Stimulated activated CD8-positive, alpha-beta memory T cell treated with anti-CD3 and anti-CD28 coated beads, Interleukin-15, amount 100 ng/mL, for 4 hours (primary cell): ENCODE measurements at places on chromosomes 1 and 21.

- no peak for DNase-seq
These were observed 4.5 kb downstream of the EPHA2 start for GRCh38 chr1:16151196-16151994.

GRCh38 chr1:56578963-56579875 is at the start of gene PLPP3:
Gene PLPP3, minus strand, starts transcription at chr1:56579563. Its CDS starts 547 bp downstream, at chr1:56579016.
- no peak for DNase-seq

DNA sequence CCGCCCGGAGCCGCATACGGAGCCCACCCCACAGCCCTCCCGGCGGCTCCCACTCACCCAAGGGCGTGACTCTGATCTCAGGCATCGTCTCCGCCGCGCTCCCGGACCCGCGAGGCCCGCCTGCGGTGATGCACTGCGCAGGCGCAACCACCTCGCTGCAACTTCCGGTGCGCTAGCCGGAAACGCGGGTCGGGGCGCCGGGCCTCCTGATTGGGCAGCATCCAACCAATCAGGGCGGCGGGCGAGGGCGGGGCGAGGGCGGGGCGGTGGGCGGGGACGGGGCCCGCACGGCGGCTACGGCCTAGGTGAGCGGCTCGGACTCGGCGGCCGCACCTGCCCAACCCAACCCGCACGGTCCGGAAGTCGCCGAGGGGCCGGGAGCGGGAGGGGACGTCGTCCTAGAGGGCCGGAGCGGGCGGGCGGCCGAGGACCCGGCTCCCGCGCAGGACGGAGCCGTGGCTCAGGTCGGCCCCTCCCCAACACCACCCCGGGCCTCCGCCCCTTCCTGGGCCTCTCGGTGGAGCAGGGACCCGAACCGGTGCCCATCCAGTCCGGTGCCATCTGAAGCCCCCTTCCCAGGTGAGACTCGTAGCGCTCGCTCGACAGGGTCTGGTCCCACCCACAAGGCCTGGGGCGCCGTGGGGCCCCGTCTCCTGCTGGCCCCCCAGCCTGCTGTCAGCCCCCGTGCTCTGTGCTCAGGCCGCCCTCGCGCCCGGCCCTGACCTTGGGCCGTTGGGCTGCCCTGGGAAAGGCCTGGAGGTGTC is at the start of the genes CPTP and INTS11:
Gene CPTP, plus strand, starts transcription at position 279 of the 764 bp plus-strand sequence. CDS start 2,109 bp downstream, outside the sequence.
Gene INTS11, minus strand, starts transcription at position 137 of the 764 bp plus-strand sequence. Its CDS starts 52 bp downstream, at position 85.
- DNase-seq: peak; percentile 93

- DNase-seq: no peak
These were observed 203.4 kb downstream of the TNR start for GRCh38 chr1:175539986-175540385.

DNA sequence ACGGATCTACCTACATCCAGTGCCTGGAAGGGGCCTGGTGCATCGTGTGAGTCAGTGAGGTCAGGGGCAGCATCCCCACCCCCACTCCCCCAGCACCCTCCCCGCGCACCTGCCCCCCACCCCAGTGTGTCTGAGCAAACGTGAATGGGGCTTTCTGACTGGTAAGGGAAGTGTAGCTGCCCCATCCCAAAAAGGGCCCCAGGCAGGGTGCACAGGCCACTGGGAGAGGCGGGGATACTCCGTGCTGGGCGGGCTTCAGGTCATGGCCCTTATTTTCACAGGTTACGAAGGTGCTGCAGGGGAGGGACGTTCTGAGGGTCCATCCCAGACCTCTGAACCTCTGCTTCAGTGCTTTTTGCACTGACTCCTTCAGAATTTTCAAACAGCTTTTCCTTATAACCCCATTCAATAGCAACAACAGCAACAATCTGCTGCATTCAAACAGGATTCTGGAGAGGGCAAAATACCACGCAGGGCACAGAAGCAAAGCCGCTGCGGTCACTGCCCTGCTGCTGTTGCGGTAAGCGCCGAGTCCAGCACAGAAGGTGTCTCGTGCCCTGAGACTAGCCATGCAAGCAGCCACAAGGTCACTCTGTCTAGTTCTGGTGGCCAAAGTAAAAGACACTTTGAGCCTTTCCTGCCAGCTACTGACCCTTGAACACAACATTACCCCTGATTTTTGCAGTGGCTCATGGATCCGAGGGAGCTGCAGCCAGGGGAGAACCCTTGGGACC is 10.3 kb downstream of the TTC34 start:
- no peak for DNase-seq

DNA sequence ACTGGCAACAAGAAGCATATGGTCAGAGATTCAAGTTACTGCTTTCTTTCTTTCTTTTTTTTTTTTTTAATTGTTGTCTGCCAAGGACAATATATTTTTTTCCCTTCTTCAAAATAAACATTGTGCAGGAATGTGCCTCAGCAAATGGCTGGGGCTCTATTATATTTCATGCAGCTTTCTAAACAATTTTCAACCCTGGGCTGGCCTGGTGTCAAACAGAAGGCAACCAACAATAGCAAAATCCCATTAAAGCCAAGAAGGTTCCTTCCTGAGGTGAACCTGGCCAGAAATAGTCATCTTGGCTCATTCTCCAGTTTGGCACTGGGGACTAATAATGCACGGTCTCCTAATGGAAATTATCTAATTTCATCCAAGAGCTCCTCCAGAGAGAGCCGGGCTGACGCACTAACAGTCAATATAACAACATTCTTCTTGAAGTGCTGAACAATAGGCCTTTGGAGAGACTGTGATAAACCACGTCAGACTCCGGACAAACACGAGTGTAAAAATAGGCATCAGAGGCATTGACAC is 35.7 kb upstream of the HLX start:
- no peak for DNase-seq

DNA sequence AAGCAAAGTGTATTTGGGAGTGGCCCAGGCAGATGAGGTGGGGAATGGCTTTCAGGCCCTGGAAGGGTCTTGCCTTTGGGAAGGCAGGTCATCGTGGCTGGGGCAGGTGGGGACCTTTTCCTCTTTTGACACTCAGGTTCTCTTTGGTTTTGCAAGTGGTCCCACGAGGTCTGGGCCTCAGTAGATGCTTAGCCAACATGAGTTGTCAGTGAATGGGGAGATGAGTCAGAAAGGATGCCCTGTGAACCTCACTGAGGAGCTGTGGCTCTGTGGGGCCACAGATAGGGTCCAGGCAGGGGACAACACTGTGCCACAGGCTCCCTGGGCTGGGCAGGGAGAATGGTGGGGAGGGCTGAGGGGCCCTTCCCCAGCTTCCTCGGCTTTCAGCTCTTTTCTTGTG is 19.0 kb downstream of the ARHGEF10L start:
- DNase-seq: no peak

DNA sequence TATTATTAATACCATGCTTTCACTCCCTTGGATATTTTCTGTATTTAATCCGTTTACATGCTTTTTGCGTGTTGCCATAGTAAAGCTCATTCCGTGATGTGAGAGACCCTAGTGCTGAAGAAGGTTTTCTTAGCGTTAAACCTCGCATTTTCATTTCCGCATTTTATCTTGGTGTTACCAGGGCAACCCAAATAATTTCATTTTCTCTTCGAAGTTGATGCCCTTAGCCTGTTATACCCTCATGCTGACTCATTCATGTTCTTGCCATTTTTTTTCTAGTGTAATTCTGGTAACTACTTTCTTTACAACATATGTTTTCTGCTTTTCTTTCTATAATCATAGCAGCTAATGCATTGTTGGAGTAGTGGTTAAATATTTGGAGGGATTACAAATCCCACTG is 37.2 kb downstream of the LRRC8C start:
- DNase-seq: no peak

DNA sequence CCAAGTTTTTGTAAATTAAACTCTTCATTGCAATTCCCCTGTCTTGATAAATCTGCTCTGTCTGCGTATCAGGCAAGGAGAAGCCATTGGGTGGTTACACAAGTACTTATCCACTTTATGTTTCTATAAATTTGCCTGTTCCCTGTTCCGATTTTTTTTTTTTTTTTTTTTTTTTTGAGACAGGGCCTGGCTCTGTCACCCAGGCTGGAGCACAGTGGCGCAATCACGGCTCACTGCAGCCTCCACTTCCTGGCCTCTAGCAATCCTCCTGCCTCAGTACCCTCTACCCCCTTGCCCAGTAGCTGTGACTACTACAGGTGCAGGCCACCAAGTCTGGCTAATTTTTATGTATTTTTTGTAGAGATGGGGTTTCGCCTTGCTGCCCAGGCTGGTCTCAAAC is 11.1 kb upstream of the CSRP1 start:
- no peak for DNase-seq

DNA sequence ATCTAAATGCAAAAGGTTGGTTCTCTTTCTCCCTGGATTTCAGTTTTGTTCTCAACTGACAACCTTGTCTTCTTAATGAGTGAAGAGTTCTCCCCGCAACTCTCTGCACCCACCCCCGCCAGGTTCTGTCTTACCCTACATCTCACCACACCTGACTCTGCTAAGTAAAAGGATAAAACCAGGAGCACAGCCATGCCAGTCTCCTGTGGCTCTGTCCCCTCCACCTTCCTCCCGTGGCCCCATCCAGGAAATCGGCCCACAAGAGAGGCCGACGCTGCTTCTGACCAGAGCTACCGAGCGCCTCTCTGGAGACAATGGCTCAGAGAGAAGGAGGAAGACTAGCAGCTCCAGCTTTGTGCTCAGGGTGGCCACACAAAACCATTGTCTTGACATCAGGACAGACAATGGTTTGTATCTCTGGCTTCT is 72.2 kb downstream of the PLEKHA6 start:
- DNase-seq: no peak

DNA sequence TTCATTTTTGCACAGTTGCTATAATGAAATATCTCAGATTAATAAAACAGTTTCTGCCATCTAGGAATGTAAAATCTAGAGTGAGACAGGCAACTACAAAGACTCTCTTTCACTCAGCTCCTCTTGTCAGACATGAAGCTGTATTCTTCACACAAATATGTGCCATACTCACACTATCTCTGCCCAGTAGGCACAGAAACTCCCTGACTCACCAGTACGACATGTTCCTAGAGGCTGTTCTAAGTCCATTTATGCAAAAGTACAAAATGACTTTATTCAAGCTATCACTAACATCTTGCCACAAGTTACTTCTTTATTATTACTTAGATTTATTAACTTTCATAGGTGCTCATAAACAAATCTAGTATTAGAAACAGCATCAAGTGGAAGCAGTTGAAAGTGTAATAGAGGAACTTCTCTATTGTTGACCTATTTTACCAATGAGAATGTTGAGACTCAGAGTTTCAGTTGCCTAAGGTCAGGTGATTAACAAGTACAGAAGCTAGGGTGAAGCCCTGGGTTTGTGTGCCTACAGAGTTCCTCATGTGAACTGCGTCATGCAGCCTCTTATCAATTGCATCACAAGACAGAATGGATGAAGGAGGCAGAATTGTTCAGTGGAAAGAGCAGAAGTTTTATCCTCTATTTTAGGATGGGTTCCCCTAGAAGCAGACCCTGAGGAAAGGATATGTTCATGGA is 98.9 kb downstream of the RGS2 start:
- DNase-seq: no peak

- DNase-seq: peak; percentile 63
These were observed 1.1 kb downstream of the ARHGAP30 start for GRCh38 chr1:161068306-161069234.

- no peak for DNase-seq
These were observed 260.0 kb upstream of the BEND5 start for GRCh38 chr1:49036700-49037099.

GRCh38 chr21:34743831-34744230 is 75.0 kb downstream of the CLIC6 start:
- DNase-seq: no peak

DNA sequence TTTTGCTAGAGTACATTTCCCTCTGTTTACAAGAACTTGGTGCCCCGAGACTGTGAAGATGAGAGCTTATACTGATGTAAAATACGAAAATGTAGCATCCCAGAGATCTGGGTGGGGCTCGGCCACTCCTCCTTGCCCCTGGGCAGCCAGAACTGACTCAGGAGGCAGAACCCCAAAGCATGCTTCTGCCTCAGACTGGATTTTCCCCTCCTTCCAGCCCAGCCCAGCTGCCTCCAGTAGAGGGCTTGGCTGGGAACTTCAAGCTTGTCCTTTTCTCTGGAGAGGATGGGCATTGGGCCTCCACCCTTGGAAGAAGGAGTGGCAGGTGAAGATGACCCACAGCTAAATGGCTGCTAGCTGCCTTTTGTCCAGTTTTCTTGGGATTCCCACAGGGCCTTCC is 24.3 kb upstream of the BTG2 start:
- DNase-seq: no peak

DNA sequence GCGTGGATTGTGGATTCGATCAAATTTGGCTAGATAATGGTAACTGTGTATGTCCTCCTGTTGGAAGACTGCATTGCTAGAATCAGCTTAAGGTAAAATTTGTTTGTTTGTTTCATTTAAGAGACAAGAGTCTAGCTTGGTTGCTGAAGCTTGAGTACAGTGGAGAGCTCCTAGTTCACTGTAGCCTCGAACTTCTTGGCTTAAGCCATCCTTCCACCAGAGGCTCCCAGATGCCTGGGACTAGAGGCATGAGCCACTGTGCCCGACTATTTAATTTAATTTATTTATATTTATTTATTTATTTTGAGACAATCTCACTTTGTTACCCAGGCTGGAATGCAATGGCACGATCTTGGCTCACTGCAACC is 1.5 kb downstream of the PHACTR4 start:
- DNase-seq: no peak

DNA sequence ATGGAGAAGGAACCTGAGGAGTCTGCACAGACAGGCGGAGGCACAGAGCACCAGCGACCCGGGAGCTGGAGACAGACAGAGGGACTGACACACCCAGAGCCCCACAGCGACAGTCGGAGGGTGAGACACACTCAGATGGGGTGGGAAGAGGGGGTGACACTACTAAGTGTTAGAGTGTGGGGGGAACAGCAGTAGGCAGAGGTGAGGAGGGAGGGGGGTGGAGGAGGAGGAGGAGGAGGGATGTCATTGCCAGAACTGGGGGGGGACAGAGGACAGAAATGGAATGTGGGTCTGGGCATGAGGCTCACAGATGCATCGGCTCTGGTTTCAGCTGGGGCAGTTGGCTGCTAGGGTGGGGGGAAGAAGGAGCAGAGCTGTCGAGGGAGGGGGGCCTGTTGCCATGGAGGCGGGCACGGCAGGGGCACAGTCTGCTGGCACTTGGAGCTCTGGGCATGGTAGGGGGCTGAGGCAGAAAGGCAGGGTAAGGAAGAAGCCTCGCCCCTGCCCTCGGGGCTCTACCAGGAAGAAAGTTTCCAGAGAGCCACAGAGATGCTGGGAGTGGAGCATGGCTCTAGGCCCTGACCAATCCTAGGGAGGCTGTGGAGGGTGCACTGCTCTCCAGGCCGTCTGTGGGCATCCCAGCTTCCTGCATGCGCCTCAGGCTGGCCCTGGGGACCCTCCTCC is 37.3 kb downstream of the AHDC1 start:
- no peak for DNase-seq

DNA sequence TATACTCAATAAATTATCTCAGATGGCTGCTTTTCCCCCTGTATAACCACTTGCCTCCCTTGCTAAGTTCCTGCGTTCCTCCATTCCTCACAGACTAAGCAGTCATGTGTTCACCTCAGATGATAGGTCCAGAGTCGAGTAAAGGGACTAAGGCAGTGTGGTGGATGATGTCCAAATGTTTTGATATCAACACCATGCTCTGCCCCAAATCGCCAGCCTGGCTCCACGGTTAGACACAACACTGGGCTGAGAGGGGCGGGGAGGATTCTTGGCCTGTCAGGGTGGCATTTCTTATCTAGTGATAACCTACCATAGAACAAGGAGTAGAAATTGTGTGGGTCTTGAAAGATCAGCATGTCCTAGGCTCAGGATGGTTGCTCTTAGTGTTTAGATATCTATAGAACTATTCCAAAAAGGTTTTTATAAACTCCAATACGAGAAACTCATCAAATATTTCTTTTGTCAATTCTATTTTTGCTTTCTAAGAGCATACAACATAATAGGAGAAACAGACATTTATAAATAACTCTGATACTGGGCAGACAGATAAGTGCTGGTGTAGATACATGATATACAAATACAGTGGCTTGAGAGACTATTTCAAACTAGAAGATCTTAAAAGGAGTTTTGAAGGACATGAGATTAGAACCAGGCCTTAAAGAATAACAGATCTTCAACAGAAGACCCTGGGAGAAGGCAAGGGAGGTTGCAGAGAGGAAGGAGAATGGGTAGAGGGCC is 21.5 kb downstream of the GJA5 start:
- DNase-seq: no peak
